Stimulated activated CD4-positive, alpha-beta T cell treated with anti-CD3 and anti-CD28 coated beads, Interleukin-1b, Interleukin-23, amount 100 ng/mL, for 1 hour (primary cell): ENCODE measurements at places on chromosomes 7 and 10.

- no peak for DNase-seq
Measured at GRCh38 chr10:102581401-102581800, 62.9 kb upstream of the TRIM8 start.

DNA sequence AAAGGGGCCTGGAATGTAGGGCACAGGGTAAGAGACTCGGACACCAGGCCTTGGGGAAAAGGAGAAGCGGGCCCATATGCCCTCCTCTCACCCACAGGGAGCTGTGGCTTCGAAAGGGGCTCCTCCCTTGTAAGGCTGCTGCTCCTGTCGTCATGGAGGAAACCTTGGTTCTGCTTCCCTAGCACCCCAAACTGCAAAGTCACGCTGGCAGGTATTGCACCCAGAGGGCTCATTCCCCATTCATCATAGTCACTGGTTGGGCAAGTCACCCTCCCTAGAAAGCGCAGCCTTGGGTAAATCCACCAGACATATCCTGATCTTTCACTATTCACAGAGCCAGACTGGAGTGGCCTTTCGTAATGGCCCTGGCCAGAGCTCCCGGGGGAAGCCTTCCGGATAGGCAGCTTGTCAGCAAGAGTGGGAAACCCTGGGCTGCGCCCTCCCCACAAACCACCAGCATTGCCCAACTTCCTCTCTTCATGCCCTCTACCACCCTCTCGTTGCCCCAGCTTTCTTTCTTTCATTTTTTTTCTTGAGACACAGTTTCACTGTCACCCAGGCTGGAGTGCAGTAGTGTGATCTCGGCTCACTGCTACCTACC is 121.0 kb downstream of the HIP1 start:
- DNase-seq = no peak

DNA sequence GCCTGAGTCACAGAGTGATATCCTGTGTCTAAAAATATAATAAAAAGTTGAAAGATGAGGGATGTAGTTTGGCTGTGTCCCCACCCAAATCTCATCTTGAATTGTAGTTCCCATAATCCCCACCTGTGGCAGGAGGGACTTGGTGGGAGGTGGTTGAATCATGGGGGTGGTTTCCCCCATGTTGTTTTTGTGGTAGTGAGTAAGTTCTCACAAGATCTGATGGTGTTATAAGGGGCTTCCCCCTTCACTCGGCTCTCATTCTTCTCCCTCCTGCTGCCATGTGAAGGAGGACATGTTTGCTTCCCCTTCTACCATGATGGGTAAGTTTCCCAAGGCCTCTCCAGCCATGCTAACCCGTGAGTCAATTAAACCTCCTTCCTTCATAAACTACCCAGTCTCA is 25.1 kb upstream of the UBE3C start:
- no peak for DNase-seq

- DNase-seq = no peak
Measured at GRCh38 chr10:116836902-116837523, 12.3 kb upstream of the ENO4 start.

GRCh38 chr10:92146781-92147180 is 144.1 kb downstream of the CPEB3 start:
- no peak for DNase-seq

DNA sequence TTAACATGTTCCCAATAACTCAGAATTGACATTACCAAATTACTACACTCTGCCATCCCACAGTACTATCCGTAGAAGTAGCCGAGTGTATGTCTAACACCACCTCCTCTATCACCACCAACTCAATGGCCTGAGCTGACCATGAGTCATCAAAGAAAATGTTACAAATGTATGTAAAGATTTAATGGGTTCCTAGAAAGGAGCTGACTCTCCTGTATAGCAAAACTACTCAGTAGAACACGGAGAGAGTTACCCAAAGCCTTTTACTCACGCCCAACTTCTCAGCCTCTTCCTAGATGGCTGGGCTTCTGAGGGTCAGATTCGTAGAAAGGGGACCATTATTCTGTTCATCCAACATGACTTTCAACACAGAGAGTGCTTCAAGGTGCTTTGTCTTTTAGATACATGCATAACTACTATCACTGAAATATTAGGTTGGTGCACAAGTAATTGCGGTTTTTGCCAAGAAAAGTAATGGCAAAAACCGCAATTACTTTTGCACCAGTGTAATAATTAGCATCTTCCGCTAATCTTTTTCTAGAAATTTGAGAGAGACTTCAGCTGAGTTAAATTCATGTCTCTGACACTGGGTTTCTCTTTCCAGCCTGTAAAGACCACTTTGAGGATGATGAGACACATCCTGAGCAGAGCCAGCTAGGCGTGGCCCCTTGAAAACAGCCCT is 24.0 kb upstream of the NANOS1 start:
- DNase-seq = no peak

GRCh38 chr7:122736183-122736582 is 33.5 kb upstream of the RNF148 start:
- no peak for DNase-seq

DNA sequence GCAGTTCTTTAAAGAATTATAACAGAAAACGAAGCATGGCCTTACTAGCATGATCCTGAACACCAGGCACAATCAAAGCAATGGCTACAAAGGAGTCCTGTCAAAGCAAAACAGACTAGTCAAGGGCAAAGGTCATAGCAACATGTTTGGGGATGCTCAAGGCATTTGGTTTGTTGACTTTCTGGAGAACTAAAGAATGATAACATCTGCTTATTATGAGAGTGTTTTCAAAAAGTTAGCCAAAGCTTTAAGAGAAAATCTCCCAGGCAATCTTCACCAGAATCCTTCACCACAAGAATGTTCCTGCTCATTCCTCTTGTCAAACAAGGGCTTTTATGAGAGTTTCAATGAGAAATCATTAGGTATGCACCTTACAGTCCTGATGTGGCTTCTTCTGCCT is 95.1 kb upstream of the CPXM2 start:
- DNase-seq = no peak

- no peak for DNase-seq
Measured at GRCh38 chr7:83519240-83519639, 129.7 kb downstream of the SEMA3E start.

DNA sequence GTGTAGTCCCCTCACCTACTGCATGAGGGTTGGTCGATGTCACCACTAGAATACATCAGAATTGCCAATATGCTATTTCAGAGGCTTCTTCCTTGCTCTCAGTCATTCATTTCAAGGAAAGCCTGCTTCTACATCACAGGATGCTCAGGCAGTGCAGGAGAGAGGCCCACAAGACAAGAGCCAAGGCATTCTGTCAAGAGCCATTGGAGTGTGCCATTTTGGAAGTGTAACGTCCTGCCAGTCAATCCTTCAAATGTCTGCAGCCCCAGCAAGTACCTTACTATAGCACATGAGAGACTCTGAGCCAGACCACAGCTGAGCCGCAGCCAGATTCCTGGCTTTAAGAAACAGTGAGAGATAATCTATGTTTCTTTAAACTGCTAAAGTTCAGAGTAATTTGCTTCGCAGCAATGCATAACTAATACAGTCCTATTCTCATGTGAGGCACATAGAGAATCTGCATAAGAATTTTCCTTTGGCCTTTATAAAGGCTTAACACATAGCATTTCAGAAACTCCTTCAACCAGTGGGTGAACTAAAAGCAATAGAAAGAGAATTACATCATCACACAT is 166.5 kb upstream of the GNAI1 start:
- no peak for DNase-seq

GRCh38 chr7:86814661-86815379 is 171.1 kb downstream of the GRM3 start:
- no peak for DNase-seq

DNA sequence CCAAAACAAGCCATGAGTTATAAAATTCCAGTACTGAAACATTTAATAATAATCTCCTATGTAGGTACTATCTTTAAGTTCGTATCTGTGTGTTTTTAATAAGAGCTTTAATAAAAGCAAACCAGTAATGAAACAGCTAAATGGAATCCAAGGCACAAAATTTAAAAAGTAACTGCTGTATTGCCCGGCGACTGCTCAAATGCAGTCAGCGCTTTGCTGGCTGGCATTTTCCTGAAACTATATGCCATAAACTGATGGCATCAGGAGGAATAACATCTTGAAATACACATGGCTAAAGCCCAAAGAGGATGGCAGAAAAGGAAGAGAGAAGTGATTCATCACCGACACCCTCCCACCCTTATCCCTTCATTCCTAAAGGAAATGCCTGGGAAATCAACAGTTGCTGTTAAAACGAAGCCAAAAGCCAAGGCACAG is 133.1 kb downstream of the CUBN start:
- no peak for DNase-seq

DNA sequence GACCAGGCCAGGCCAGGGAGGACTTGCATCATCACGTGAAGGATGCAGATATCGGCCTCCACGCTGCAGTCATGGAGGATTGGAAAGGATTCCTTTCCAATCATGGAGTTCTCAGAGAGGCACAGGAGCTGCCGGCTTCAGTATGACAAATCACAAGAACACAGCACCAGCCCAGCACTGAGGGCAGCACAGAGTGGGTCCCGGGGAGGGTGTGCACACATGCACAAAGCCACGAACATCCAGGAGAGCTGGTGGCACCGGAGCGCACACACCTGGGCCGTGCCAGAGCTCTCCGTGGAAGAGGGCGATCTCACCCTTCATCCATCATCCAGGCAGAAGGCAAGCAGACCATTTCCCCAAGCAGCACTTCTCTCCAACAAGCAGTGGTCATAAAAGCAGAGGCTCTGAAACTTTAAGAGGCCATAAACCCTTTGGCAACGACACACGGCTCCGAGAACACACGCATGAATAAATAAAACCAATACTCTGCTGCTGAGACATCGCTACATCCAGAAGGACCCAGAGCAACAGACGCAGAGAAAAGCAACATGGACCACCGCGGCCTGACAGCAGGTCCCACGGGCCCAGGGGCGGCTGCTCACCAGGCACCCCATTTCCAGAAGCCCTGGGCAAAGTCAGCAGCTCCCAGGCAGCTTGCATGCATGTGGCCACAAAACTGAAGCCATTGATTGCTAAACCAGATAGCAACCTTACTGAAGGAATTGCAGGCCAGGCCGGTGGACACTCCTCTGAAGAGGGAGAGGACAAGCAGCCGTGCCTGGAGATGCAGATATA is 180.8 kb downstream of the USP6NL start:
- no peak for DNase-seq

DNA sequence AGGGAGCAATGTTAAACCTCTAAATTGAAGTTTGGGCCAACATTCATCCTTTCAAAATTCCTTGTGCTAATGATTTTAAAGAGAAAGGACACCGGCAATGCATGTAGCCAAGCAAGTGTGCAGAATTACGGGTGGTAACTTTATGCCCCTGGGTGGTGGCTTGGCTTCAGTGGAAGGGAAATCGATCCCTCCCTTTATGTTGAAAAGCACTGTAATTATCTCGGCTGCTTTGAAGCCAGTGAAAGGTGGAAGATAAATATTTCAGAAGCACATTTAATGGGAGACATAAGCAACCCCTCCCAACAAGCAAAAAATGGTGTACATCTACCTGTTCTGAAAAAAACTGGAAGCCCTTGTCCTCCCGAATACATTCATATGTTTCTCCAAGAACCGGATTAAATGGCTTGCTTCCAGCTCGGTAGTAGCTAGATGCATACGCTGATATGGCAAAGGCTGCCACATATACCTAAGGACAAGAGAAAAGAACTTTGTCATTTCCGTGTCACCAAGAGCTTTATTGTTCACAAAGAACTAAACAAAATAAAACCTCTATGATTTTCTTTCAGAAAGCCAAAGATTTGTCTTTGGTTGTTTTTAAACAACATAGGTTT is 73.3 kb upstream of the GSDME start:
- no peak for DNase-seq

DNA sequence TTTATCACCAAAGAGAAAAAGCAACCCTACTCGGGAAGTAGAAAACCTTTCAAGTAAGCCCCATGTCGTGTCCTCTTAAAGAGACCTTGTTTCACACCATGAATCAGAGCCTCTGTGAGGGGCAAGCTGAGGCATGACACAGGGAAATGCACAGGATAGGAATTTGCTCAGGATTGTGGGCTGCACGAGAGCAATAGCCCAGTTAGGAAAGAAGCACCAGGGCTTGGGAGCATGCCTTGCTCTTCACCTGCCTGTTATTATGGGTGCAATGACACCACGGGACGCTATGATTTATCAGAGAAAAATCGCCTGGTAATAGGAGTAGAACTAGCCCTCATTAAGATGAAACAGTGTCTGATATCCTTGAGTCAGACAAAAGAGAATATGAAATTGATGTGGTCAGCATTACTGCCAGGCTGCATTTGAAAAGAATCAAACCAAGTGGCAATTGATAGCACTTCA is 562.9 kb upstream of the NRP1 start:
- no peak for DNase-seq

GRCh38 chr10:5447056-5447455 is 34.7 kb downstream of the NET1 start:
- DNase-seq = no peak

GRCh38 chr7:142481548-142481947 is 223.7 kb upstream of the PRSS58 start:
- no peak for DNase-seq

GRCh38 chr7:31129067-31129466 is 77.0 kb downstream of the ADCYAP1R1 start:
- DNase-seq = no peak

- DNase-seq = no peak
Measured at GRCh38 chr7:44177570-44178131, 11.6 kb downstream of the GCK start.

DNA sequence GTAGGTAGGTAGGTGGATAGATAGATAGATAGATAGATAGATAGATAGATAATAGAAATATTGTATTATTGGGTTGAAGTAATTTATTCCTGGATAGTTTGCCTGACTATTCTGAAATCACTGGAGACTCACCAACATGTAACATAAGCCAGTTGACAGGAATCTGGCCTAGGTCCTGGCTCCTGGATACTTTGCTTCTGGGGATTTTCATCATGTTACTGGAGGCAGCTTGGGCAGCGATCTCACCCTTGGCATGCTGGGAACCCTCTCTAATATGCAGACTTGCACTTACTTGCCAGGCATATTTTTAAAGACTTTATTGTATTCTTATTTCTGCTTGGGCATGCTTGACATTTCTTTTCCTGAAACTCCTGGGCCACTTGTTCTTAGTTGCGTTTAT is 709.1 kb upstream of the FZD8 start:
- DNase-seq = no peak

- DNase-seq = no peak
Measured at GRCh38 chr10:14531974-14532373, 201.2 kb upstream of the FRMD4A start.

- DNase-seq = no peak
Measured at GRCh38 chr7:81507221-81507620, 262.6 kb downstream of the HGF start.

DNA sequence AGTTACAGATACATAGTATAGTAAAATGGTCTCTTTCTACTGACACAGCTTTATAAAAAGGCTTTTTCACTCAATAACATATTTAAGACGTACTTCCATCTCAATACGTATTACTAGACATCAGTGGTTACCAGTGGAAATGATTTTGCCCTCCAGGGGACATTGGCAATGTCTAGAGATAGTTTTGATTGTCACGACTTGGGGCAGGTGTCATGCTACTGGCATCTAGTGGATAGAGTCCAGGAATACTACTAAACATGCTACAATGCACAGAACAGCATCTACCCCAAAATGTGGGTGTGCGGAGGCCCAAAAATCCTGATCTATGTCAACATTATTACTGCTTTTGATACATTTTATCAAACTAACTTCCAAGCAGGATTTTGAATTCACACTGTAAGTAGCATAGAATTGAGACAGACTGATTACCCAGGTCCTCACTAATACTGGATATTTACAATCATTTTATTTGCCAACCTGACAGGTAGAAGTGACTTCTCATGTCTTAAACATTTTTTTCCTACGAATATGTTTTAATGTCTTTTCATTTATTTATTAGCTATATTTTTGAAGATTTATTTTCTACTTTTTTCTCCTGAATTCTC is 53.8 kb downstream of the HGF start:
- DNase-seq = no peak
